ENCODE measurements at places on chromosomes 7 and 10. TPM values are rescaled to one million over a fixed set of nuclear protein-coding genes. Genes with fewer than 3 reads are reported as not detected.

Gene COL1A2
- 169 TPM for total RNA-seq

Gene CUTC
- 30.7 TPM for total RNA-seq

Gene MOGAT3
- total RNA-seq: not detected

Gene PILRA
- total RNA-seq: 5.0 TPM

Gene VCL
- 179 TPM for total RNA-seq

Gene UBE2D1
- total RNA-seq: 19.6 TPM

Gene RHEB
- 121 TPM for total RNA-seq

Gene ARMH3
- total RNA-seq: 18.5 TPM

Gene RBM20
- total RNA-seq: 5.8 TPM

Gene EGR2
- 1.8 TPM for total RNA-seq

Gene UPK3B
- 0.82 TPM for total RNA-seq

Gene STAG3
- total RNA-seq: 0.14 TPM

Gene RADIL
- 6.1 TPM for total RNA-seq

Gene HOXA10
- 55.9 TPM for total RNA-seq

Gene HKDC1
- not detected for total RNA-seq

Gene RBAK
- 8.9 TPM for total RNA-seq

Gene ZNF117
- 10.2 TPM for total RNA-seq

Gene UCMA
- total RNA-seq: not detected

Gene AFAP1L2
- 24.3 TPM for total RNA-seq

Gene CCL24
- not detected for total RNA-seq

Gene HYAL4
- total RNA-seq: not detected

Gene ANXA8L1
- total RNA-seq: not detected

Gene PALD1
- total RNA-seq: 13.9 TPM

Gene AKR1C8
- not detected for total RNA-seq

Gene GPR15LG
- not detected for total RNA-seq

Gene PCLO
- total RNA-seq: 6.1 TPM

Gene NUTM2D
- total RNA-seq: 1.1 TPM

Gene FOXI2
- total RNA-seq: not detected

Gene FRAT2
- total RNA-seq: 11.9 TPM

Gene KLF14
- total RNA-seq: not detected

Gene FIGNL1
- 8.6 TPM for total RNA-seq

Gene UCN3
- total RNA-seq: not detected

Gene CAPZA2
- total RNA-seq: 234 TPM

Gene ASB10
- not detected for total RNA-seq

Gene ZFYVE27
- total RNA-seq: 11.0 TPM

Gene TMEM196
- total RNA-seq: 0.14 TPM

Gene SLC26A5
- total RNA-seq: 0.36 TPM

Gene MTERF1
- total RNA-seq: 8.6 TPM

Gene CYP2C18
- not detected for total RNA-seq

Gene GUSB
- 25.2 TPM for total RNA-seq

Gene OGA
- total RNA-seq: 142 TPM

Gene TLX1
- not detected for total RNA-seq

All from sigmoid colon (tissue), 7 donors.